Stimulated activated CD4-positive, alpha-beta T cell treated with anti-CD3 and anti-CD28 coated beads, Interleukin-15, amount 100 ng/mL, for 48 hours (primary cell): ENCODE measurements at places on chromosomes 1 and 21.

DNA sequence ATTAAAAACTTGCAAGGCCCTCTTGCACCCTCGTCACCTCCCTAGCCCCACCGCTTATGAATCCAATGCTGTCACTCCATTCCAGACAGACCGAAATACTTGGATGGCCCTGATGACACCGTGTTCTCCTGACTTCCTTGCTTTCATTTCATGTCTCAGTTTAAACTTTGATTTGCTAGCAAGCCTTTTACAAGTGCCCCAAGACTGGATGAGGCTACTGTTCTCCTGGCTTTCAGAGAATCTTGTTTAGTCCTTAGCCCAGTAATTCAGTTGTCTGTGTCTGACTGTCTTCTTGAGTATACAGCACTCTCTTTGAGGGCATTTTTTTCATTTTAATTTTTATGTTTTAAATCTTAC, 824 bp upstream of the IFI44L start:
- no peak for DNase-seq

- DNase-seq = no peak
Observed at GRCh38 chr1:5740865-5741860, 251.1 kb downstream of the NPHP4 start.

GRCh38 chr1:48109390-48110013, 112.3 kb upstream of the TRABD2B start:
- no peak for DNase-seq

DNA sequence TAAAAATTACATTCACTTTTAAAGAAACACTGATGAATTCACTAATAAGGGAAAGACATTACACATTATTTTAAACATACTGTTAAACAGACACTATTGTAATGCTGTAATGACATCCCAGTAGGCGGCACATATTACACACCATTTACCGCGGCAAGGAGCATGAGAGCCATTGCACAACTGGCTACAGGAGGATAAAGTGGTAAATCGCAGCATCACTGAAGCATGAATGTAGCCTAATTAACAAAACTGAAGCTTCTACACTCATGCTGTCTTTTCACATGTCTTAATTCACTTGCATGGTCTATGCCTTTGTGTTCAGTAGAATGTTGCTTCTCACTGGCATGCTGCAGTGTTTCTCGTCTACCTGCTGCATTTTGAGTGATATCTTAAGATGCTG, 1046.0 kb downstream of the MRPL39 start:
- no peak for DNase-seq

GRCh38 chr1:186325239-186325638, 49.8 kb downstream of the TPR start:
- DNase-seq = no peak
